Stimulated activated CD8-positive, alpha-beta memory T cell treated with anti-CD3 and anti-CD28 coated beads, Interleukin-7, amount 100 ng/mL, for 24 hours (primary cell): ENCODE measurements at places on chromosomes 11 and 22.

DNA sequence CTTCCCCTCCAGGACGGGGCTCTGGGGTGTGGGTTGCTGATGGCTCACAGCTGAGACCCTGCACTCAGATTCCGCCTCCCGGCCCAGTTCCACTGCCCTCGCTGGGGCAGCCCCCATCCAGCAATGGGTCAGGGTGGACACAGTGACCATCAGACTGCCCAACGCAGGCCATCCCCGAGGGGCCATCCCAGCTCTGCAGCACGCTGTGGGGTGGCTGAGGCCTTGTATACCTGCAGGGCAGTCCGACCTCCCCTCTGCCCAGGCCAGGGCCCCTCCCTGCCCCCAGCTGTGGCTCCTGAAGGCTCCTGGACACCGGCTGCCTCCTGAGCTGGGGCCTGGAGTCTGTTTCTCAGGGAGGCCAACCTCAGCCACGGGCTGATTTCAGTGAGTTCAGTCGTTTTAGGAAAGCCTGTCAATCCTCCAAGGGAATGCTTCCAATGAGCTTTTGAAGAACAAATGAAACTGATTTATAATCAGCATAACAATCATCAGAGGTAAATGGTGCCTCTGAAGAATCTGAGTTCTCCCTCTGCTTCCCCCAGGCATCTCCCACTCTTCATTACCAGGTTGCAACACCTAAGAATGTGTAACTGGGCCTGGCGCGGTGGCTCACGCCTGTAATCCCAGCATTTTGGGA lies 95.1 kb downstream of the CELSR1 start:
- DNase-seq = no peak

DNA sequence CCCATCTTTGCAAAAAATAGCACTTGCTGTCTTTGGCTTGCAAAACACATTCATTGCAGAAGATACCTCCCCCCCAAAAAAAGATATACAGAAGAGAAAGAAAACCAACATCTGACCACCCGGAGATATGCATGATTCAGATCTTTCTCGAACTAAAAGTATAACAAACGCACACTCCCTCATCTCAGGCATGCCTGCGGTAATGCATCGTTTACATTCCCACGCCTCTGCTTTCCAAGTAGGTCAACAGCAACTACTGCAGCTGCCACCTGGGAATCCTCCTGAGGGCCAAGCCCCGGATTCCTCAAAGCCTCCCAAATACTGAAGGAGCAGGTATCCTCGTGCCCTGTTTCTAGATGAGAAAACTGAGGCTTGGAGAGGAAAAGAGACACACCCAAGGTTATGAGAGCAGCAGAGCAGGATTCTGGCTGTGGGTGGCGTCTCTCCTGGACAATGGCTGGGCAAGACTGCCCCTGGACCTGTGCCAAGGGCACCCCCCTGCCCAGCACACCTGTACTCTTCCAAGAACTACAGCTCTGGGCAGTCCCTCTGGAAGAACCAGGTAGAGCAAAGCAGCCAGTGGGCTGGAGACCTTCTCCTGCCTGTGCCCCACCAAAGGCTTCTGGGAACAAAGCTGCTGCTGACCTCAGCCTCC lies 38.1 kb downstream of the NUP50 start:
- DNase-seq = no peak

GRCh38 chr11:14275076-14275475 lies 83.9 kb downstream of the RRAS2 start:
- no peak for DNase-seq

- no peak for DNase-seq
Measured at GRCh38 chr22:41976070-41976901, 7.0 kb downstream of the SEPTIN3 start.

DNA sequence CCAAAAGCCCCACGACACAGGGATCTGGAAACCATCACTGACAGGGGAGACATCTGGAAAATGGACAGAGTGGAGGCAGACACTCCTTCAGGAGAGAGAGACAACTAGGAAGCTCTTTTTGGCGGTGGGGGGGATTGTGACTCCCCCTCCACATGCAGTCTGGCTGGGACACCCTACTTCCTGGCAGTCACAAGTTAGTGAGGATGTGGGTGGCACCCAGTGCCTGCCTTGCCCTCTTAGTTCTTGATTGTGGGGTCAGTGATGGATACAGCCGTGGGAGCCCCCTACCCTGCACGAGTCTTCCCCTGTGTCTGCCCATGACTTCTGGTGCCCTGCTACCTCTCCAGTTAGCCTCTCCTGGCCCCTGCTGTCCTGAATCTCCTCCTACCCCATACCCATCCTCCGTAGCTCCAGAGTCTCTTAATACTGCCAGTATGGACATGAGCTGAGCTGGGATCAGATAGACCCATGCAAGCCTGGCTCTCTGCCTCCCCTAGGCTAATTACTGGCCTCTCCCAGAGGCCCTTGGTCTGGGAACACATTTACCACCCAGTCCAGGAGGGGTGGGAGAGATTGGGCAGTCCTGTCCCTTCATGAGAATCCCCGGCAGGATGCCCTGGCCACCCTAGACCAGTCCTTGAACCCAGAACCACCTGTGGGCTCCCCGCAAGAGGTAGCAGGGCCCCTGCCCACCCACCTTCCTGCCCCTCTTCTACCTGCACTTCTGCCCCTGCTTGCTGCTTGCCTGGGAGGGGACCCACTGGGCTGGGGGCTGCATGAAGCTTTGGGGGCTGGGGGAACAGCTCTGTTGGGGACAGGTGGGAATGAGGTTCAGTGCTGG lies 22.8 kb downstream of the RHBDD3 start:
- no peak for DNase-seq

DNA sequence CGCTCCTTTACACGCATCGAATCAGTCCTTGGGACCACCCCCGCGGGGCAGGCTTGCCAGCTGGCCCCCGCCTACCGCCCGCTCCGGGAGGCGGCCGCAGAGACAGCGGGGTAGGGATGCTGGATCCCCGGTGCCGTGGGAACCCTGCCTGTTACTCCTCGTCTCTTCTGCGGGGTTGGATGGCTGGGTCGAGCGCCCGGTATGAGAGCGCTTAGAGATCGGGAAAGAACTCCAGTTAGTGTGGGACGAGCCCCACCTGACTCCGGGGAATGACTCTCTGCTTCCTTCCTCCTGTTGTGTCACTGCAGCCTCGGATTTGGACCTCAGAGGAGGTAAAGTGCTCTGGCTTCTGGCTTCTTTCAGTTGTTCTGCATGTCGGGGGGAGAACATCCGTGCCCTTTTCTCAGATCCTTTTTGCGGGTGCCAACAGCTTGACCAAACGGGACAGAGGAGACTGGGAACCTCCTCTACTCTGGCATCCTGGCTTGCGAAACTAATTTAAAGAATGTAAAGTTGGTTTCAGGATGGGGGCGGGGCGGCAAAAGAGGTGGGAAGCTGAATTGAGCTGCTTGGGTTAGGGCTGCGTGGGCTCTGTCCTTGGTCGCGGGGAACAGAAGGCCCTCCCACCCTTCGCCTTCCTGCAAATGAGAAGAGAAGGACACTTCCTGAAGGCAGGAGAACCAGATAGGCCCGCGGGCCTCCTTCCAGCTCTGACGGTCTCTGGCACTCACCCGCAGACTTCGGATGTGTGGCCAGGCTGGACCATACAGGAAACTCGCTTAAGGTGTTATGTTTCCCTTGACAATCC lies 938 bp downstream of the LAYN start:
- no peak for DNase-seq

DNA sequence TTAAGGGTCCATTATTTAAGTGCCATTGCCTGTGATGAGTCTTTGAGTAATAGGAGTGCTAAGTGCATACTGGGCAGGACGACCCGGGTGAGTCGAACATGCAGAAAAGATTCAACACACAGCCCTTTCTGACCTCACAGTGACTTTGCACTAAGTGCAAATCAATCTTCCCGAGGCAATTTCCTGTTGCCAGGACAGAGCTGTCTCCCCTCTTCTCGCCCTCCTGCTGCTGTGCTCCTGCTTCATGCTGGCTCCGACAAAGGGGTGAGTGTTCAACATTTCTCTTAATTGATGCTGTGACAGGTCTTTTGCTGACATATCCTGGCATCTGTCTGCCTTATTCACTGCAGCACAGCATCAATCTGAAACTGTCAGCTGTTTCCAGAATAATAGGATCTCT lies 42.0 kb downstream of the MCHR1 start:
- no peak for DNase-seq

GRCh38 chr11:121137005-121137404 lies 36.0 kb downstream of the TECTA start:
- no peak for DNase-seq

GRCh38 chr11:73978576-73979086 lies 4.0 kb downstream of the UCP2 start:
- DNase-seq = no peak

GRCh38 chr11:121889931-121890330 lies 226.1 kb downstream of the BLID start:
- DNase-seq = no peak

DNA sequence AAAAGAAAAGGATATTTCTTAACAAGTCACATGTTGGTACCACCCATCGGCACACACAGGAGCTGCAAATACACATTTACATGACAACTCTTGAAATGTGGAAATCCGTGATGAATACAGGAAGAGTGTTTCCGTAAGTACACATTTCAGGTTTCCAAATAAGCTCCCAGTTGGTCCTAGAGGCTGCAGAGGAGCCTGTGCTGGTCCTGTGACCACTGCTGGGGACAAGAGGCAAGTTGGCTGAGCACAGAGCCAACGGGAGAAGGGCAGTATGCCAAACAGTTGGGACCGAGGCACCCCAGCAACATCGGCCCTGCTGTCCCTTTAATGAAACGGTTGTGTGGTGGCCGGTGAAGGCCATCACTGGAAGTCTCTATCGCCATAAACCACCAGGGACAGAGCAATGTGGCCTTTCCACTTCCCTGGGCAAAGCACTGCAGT lies 38.5 kb upstream of the ARFGAP3 start:
- DNase-seq = no peak

- DNase-seq = no peak
Measured at GRCh38 chr11:117045196-117045595, 53.0 kb downstream of the SIK3 start.

GRCh38 chr22:37220543-37220981 lies 8.3 kb upstream of the SSTR3 start:
- DNase-seq = no peak

DNA sequence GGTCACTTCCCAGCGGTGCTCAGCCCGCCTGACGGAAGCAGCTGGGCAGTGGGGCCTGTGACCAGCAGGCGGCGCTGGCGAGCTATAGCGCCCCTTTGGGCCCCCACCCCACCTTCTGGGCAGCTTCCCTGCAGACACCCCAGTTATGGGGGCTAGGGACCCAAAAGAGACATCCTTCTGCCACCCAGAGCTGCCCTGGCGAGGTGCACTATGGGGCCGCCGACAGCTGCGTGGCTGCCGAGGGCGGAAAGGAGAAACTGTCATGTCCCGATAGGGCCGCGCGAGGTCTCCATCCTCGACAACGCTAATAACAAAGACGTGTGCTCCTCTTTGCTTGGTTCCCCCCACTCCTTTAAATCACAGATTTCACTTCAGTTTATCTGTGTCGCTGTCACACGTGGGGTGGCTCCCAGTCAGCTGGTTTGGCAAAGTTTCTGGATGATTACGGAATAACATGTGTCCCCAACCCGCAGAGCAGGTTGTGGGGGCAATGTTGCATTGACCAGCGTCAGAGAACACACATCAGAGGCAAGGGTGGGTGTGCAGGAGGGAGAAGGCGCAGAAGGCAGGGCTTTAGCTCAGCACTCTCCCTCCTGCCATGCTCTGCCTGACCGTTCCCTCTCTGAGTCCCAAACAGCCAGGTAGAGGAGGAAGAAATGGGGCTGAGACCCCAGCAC lies 673 bp upstream of the MYO7A start:
- peak; percentile 35 for DNase-seq

DNA sequence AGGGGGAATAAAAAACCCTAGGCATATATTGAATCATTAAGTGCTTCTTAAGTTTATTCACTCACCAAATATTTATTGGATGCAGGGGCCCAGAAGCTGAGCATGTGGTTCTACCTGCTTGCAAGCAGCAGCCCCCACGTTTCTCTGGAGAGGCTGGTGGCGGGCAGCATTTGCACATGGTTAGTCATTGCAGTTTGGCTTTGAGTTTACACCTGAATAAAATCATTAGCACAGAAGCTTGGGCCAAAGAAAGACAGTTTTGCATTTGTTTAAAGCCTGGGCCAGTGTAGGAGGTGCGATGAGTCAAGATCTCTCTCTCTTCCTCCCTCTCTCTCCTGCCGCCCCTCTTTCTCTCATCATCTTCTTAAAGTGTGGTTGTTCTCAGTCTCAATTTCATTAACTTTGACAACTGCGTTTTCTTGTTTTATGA lies 72.6 kb downstream of the C22orf31 start:
- no peak for DNase-seq

- no peak for DNase-seq
Measured at GRCh38 chr11:68569357-68569756, 108.8 kb downstream of the PPP6R3 start.

GRCh38 chr22:45163099-45163450 lies 650 bp upstream of the NUP50 start:
- no peak for DNase-seq

DNA sequence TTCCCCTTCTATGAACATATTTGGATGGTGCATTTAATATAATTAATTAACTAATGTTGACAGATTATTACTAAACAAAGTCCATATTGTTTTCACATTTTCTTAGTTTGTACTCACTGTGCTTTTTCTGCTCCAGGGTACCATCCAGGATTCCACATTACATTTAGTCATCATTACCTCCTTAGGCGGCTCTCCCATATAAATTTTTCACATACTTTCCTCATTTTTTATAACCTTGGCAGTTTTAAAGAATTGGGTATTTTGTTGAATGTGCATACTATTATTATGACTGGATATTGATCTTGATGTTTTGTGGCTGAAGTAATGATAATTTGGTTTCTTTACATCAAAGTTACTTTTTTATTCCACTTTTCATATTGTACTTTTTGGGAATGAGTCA lies 755.6 kb upstream of the ANO3 start:
- no peak for DNase-seq

DNA sequence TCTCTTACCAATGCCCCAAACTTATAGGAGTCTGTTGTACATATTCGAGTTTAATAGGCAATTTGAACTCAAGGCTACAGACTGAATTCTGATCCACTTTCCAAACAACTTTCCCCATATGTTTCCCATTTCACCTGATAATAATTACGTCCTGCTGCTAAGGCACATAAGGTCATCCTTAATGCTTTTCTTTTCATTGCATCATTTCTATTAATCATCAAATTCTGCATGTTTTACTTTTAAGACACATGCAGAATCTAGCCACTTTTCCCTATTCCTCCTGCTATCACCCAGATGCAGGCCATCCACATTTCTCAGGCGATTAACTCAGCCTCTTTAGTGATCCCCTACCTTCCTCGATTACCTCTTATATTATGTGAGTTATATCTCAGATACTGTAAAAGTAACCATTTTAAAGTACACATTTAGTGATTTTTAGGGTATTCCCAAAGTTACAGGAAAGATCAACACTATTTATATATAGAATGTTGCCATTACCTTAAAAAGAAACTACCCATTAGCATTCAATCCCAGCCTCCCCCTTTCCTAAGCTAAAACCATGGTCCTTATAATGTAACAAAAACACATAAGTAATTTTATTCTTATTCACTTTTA lies 14.9 kb downstream of the XKR3 start:
- DNase-seq = no peak
